ENCODE measurements at places on chromosomes 7 and 10.

DNA sequence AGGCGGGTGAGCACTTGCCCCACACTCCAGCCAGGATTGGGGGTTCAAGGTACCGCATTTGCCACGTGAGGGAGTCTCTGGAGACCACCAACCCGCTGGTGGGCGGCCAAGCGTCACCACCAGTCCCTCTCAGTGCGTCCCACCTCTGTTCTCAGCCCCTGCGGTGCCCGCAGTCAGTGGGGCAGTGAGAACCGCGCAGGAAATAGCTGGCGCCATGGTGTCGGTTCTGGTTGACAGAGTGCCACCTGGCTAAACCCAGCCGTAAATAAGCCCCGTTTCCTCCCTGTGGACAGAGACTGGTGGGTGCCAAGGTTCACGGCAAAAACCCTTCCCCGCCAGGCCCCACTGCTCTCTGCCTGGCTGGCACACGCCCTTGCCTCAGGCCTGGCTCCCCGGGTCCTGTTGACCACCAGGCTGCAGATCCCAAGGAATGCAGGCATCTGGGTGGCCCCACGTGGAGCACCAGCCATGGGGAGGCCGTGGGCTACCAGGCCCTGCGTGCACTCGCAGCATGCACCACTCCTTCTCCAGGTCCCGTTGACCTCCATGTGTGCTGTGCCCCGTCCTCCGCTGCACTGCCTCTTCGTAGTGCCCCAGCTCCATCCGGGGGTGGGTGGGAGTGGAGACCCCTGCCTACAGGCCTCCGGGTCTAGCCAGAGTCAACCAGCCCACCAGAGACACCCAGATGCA lies 140.0 kb downstream of the LHPP start:
- DNase-seq: no peak

DNA sequence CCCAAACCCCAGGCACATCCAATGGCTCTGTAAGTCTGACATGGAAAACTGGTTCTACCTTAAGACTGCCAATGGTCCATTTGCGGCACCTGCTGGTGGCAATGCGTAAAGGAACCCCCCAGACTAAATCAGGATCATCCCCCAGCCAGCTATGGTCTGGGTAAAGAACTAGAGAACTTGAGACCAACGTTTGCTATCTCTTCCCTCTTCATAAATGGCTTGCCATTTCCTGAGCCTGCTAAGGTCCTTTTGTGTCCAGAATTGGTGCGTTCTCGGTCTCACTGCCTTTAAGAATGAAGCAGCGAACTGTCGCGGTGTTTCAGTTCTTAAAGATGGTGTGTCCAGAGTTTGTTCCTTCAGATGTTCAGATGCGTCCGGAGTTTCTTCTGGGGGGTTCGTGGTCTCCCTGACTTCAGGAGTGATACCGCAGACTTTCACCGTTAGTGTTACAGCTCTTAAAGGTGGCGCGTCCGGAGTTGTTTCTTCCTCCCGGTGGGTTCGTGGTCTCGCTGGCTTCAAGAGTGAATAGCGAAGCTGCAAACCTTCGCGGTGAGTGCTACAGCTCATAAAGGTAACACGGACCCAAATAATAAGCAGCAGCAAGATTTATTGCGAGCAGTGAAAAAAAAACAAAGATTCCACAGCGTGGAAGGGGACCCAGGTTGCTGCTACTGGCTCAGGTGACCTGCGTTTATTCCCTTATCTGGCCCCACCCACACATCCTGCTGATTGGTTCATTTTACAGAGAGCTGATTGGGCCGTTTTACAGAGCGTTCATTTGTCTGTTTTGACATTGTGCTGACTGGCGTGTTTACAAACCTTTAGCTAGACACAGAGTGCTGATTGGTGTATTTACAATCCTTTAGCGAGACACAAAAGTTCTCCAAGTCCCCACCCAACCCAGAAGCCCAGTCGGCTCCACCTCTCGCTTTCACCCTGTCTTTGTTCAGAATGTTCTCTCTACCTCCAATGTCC lies 95.4 kb downstream of the ELMO1 start:
- DNase-seq: no peak

DNA sequence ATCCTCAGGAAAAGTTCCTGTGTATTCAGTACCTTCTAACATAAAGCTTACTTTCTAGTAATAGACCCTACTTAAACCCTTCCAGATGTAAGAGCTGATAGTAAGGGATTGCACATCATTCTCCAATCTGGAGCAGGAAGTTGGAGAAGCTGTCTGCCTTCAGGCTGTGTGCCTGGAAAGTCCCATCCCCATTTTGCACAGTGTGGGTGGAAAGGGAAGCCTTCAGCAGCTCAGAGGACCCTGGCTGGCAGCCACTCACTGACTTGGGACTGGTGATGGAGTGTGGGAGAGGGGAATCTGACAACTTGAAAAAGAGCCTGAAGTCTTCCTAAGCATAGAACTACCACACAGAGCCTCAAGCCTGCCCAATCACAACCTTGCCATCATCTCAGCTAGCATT lies 164.1 kb upstream of the ADO start:
- no peak for DNase-seq

DNA sequence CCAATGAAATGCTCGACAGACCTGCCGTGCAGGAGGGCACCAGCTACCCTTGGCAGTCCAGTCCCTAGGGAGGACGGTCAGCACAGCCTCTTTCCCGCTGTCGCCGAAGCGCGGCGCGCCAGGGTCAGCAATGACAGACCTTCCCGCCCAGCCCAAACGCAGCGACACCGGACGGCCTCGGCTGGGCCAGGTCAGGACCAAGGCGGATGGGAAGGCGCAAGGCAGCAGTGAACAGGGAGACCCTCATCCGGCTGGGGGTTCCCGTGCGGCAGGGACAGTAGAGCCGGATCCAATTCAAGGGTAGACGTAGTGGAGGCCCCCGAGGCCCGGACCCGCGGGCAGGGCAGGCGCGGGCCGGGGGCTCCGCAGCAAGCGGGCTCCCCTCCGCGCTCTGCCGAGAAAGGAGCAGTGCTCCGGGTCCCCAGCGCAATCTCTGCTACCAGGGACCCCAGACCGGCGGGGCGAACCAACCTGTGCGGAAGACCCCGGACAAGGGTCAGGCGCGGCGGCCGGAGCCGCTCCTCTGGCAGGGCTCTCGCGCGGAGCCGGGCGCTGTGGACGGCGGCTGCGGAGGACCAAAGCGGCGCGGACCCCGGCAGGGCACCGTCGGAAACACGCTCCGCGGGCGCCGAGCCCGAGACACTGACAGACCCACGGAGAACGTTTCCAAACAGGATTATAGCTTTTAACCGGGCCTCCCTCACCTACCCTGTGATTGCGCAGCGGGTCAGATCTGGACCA lies at the start of gene SEC31B:
Gene SEC31B (minus strand): TSS at position 551 of the 741 bp plus-strand sequence. CDS start 2,909 bp downstream, outside the sequence.
- DNase-seq: no peak

GRCh38 chr7:127764681-127765080 lies 112.7 kb downstream of the SND1 start:
- DNase-seq: peak; percentile 90

GRCh38 chr10:9449530-9449929 lies 1395.0 kb downstream of the GATA3 start:
- DNase-seq: no peak

GRCh38 chr7:108347616-108348015 lies 108.6 kb downstream of the NRCAM start:
- no peak for DNase-seq

- DNase-seq: no peak
These were observed 81.3 kb downstream of the OSBPL3 start for GRCh38 chr7:24898691-24899090.

DNA sequence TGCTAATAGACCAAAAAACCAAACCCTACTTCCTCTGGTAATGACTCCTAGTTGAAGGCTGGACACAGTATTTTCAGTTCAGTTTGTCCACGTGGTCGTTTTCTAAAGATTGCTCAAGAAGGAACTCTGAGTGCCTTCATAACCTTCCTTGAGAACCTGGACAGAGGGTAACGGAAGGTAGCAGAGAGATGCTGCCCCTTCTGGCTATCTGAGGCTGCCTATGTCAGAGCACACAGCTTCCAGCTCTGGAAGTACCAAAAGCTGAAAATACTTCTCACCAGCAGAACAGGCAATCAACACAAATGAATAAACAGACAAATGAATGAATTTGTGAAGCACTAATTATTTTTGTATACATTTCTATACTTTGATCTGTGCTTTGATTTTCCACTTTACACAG lies 85.2 kb downstream of the AMPH start:
- no peak for DNase-seq

- no peak for DNase-seq
These were observed 47.7 kb downstream of the LRRC20 start for GRCh38 chr10:70334526-70335245.

DNA sequence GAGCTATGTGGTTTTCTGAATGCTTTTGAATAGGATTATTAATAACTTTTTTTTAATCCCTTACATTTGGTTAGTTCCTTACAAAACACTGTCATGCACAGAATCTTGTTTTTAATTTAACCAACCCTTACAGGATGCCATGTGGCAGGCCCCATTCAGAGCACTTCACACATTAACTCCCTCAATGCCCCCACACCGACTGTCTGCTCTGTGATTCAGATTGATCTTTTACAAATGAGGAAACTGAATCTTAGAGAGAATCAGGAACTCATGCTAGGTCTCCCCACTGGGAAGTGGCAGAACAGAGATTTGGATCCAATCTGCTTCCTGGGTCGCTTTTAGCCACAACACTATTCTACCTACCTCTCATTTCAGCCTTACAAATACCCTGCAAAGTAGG lies 195.8 kb upstream of the NPVF start:
- no peak for DNase-seq

GRCh38 chr10:68684413-68684812 lies 36.6 kb upstream of the CCAR1 start:
- no peak for DNase-seq

GRCh38 chr7:157558516-157558874 lies 221.7 kb downstream of the DNAJB6 start:
- no peak for DNase-seq

DNA sequence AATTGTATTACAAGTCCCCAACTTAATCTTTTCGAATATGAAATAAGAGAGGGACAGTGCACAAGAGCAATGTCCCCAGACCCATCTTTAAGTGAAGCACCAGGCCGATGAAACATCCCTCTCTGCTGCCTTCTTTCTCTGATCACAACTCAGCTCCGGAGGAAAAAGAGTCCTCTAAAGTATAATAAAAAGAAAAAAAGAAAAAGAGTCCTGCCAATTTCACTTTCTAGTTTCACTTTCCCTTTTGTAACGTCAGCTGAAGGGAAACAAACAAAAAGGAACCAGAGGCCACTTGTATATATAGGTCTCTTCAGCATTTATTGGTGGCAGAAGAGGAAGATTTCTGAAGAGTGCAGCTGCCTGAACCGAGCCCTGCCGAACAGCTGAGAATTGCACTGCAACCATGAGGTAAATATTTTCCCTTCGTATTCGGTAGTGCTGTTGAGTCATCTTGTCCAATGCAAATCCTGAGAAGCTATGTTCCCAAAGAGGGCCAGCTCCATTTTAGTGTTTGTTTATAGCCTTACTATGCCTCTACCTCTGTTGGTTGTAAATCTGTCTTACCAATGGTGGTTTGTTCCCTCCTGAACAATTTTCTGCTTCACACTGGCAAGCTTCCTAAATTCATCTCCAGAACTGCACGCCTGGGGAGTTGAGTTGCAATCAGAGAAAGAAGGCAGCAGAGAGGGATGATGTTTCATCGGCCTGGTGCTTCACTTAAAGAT lies at the start of gene IFIT2:
Gene IFIT2 (plus strand): TSS at position 326 of the 725 bp plus-strand sequence. CDS start 78 bp downstream, at position 404.
- DNase-seq: peak; percentile 2

- peak; percentile 64 for DNase-seq
These were observed 163.7 kb downstream of the SEMA3D start for GRCh38 chr7:85023066-85023712.

DNA sequence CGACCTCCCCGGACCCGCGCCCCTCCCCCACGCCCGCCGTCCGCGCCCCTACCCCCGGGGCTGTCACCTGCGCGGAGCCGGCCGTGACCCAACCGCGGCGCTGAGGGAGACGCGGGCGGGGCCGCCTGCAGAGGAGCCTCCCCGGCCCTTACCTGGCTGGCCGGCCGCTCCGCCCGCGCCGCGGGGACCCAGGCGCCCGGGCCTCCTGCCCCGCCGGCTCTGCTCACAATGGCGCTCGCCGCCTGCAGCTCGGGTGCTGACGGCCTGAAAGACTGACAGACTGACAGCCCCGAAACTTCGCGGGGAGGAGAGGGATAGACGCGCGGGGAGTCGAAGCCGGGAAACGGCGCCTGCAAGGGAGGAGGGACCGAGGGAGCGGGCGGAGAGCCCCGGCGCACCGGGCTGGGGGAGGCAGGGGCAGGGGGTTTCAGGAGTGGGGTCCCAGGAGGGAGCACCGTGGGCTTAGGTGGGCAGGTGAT lies 393 bp downstream of the ZNF467 start:
- no peak for DNase-seq

DNA sequence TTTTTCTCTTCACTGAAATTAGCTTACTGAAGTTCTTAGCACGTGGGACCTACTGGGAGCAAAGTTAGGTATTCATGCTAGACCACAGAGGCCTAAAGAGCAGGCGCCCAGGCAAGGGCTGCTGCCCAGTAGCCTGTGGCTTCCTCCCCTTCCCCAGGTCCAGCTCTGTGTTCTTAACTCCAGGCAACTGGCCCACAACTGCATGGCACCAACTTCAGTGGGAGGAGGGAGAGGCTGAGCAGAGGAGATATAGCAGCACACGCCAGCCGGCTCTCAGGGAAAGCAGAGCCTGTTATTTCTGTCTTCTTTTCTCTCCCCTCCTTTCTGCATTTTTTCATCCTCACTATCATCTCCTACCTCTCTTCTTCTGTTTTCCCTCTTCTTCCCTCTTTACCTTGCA lies 67.4 kb downstream of the PCGF5 start:
- no peak for DNase-seq

- peak; percentile 37 for DNase-seq
These were observed 70.3 kb downstream of the PARP12 start for GRCh38 chr7:139992353-139993044.

DNA sequence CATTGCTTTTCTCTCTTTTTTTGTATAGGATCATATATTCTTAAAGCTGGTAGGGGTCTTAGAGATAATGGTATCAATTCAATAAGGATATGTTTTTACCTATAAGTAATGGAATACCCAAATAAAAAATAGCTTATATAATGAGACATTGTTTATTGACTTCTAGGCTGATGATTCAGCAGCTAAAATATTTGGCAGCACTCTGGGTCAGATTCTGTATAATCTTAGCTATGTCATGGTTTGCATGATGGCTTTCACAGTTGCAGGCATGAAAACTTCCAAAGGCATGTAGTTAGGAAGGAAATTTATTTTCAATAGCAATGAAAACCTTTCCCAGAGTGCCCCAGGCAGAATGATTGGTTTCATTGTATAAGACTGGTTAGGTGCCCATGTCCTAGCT lies 32.1 kb upstream of the A1CF start:
- DNase-seq: no peak
